Lung (tissue), 17 donors: ENCODE measurements at places on chromosomes 7 and 10.

- no peak for DNase-seq
These were observed 8.9 kb downstream of the HIP1 start for GRCh38 chr7:75729851-75730274.

DNA sequence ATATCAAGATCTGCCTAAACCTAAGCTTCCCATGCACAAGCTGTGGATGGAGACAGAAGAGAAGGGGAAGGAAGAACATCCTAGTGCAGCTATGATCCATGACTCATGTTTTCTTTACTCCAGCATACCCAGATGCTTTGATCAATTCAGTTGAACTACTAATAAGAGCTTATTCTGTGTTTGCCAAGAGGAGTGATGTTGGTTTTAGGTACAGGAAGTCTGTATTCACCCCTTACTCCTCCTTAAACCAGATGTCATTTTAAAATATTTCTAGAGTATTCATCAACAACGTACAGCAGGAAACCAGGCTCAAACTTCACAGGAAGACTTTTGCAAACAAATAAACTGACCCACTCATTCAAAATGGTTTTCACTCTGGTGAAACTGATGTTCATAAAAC is 29.2 kb downstream of the PANK1 start:
- DNase-seq: no peak

- no peak for DNase-seq
These were observed 47.5 kb downstream of the GSDME start for GRCh38 chr7:24709585-24710360.

- no peak for DNase-seq
These were observed 24.0 kb downstream of the CDHR3 start for GRCh38 chr7:105987046-105987445.

- DNase-seq: no peak
These were observed 6.4 kb downstream of the LFNG start for GRCh38 chr7:2525658-2526630.

DNA sequence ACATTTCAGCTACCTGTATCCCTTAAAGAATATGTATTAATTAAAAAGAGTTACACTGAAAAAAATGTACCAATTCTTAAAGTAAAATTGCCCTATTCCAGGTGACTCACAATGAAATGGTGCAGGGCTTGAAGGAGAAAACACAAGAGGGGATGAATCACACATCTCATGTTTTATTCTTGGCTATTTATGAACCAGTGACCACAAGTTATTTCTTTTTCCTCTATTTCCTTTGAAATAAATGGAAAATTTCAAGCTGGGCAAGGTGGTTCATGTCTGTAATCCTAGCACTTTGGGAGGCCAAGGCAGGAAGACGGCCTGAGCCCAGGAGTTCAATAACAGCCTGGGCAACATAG is 106.8 kb downstream of the UBE2H start:
- no peak for DNase-seq

DNA sequence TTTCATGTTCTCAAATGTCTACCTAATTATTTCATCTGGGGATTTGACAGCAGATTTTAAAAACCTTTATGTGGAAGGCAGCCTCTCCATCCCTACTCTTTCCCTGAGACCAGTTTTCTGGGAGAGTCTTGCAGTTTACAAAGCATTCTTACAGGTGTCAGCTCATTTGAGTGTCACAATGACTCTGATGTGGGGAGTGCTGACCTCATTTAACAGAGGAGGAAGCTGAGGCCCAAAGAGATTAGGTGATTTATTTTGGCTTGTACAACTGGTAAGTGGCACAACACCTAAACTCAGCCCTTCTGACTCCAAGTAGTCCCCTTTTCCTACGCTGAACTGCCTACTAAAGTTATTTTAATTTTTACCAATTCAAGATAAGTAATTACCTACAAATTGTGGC is 33.3 kb upstream of the MAT1A start:
- no peak for DNase-seq

GRCh38 chr10:30893208-30893607 is 138.5 kb downstream of the ZNF438 start:
- DNase-seq: no peak

- DNase-seq: no peak
These were observed 562.3 kb downstream of the CCSER2 start for GRCh38 chr10:84890706-84891105.

GRCh38 chr10:55358539-55358938 is 557.5 kb upstream of the PCDH15 start:
- DNase-seq: peak; percentile 21

DNA sequence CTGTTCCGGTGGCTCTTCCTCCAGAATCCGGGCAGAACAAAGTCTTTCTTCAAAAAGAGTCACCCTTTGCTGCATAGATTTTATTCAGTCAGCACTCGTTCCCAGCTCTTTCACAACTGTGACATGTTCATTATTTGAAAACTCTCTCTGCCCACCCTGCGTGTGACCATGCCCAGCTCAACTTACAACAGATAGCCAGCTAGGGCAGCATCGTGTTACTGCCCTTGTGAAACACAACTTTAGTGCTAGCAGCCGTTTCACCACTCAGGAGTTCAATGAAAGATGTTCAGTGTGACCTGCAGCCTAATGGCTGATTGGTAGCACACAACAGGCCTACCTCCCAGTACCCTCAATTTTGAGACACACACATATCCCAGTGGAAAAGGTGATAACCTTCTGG is 57.9 kb downstream of the ZNF438 start:
- DNase-seq: no peak

- DNase-seq: no peak
These were observed 9.4 kb downstream of the NUDT5 start for GRCh38 chr10:12186323-12186722.

- DNase-seq: no peak
These were observed 553 bp downstream of the DNAJC30 start for GRCh38 chr7:73682745-73683055.

DNA sequence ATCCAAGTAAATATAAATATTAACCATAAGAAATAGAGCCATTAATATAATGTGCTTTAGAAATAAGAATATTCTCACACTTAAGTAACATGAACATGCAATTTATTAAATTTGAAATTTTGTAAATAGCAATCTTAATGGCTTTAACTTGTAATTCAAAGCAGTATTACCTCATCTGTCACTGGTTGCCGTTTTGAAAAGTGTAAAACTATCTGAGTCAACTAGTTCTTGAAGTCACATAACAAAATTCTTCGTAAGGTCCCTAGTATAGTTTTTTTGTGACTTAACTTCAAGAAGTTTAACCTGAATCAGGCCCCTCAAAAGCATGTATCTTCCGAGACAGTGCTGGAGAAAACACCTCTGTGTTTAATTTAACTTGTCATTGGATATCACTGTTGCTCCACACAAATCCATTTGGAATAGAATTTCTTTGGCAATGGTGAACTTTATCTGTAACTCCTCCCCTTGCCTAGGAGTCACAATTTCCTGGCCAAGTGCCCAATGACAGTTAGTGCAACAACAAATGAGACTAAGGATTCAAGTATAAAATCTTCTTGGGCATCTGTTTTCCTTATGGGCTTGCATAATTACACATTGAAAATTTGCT is 47.1 kb downstream of the NT5C2 start:
- peak; percentile 84 for DNase-seq

DNA sequence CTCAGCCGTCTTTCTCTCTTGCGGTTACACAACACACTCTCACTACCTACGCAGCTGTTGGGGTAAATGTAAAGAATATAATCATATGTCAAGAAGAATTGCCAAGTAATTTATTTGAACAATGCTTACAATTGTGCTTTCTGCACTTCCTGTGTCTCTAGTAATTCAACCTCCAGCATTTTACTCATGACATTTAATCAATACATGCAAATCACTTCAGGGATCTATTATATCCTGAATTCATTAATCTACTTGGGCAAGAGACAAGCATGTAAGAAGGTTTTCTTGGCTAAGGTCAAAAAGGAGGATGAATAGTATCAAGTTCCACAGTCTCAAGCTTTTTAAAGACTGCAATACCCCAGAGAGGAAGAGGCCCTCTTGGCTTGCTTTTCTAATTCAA is 562.9 kb upstream of the ADARB2 start:
- DNase-seq: no peak

DNA sequence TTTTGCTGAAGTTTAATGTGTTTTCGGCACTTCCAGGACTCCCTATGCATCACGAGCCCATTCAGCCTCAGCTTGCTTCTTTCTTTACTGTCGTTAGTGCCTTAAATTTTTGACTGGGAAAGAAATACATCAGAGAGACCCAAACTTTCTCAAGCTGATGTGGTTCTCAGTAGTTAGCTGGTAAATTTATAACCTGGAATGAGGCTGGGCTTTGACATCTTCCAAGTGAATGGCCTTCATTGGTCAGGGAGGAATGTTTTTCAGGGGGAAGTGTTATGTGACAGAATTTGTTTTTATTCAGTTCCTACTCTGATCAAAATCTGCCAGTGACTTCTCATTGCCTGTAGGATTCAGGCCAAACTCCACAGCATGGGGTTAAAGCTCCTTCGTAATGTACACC is 296.9 kb downstream of the SORCS3 start:
- no peak for DNase-seq

DNA sequence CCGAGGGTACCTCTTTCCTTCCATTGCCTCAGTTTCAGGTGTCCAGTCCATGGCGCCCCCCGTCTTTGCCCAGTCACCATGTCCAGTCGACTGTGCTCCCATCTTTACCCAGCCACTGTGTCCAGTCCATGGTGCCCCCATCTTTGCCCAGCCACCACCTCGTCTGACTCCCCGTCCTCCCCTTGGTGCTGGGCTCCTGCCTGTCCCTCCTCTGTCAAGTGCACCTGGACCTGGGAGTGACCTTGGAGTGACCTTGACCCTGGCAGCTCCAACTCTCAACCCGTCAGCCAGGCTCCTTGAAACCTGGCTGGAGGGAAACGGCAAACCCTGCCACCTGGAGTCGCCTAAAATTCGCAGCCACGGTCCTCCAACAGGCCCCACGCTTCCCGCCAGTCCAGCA is 180.2 kb downstream of the ADARB2 start:
- DNase-seq: no peak

- DNase-seq: peak; percentile 12
These were observed 58.1 kb downstream of the CSGALNACT2 start for GRCh38 chr10:43196131-43196980.

GRCh38 chr7:148262721-148263229 is 327.8 kb upstream of the C7orf33 start:
- DNase-seq: peak; percentile 85

GRCh38 chr10:6321880-6322279 is 119.1 kb downstream of the PFKFB3 start:
- DNase-seq: no peak

DNA sequence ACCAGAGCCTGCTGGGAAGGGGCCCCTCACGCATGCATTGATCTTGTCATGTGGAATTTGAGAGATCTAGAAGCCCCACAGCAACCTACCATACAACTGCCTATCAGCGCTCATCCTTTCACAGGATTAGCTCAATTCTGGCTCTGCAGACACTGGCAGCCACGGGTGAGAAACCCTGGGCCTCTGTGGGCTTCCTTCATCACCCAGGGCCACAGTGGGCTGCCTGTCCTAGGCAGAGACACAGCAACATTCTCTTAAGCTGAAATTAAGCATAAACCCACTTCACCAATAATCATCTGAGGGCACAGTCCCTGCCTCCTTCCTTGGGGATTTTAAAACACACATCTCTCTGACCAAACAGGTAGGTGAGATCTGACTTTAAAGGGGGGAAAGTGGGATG is 3.3 kb upstream of the PRSS2 start:
- DNase-seq: no peak

GRCh38 chr7:50274361-50274760 is 30.2 kb upstream of the IKZF1 start:
- DNase-seq: no peak

- DNase-seq: peak; percentile 48
These were observed 42.9 kb downstream of the SH3PXD2A start for GRCh38 chr10:103812432-103812831.

DNA sequence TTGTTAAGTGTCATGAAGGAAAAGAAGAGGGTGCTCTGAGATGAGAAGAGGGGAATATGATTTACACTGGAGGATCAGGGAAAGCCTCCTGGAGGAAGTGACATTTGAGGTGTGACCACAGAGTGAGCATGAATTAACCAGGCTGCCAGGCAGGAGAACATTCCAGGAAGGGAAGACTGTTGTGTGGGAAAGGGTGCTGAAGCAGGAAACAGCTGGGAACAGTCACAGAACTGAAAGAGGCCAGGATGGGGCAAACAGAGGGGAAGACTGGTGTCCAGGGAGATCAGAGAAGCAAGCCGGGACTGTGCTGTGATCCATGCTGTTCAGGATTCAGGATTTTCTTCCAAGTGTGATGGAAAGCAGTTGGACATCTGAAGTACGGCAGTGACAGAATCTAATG is 14.9 kb downstream of the HIPK2 start:
- DNase-seq: peak; percentile 75

GRCh38 chr7:46450425-46450824 is 529.4 kb upstream of the IGFBP3 start:
- no peak for DNase-seq

GRCh38 chr10:8288600-8288999 is 234.1 kb downstream of the GATA3 start:
- no peak for DNase-seq

GRCh38 chr7:156121956-156122355 is 309.7 kb upstream of the SHH start:
- DNase-seq: no peak
